ENCODE measurements at places on chromosomes 3 and 15.

GRCh38 chr3:151383956-151384355 lies 597 bp downstream of the P2RY12 start:
- no peak overlapping the region for H3K4me3 ChIP-seq
- no peaks in the 10 kb centered on the region for H3K36me3 ChIP-seq
- H3K27ac ChIP-seq: no peak overlapping the region
- DNase-seq: no peak

DNA sequence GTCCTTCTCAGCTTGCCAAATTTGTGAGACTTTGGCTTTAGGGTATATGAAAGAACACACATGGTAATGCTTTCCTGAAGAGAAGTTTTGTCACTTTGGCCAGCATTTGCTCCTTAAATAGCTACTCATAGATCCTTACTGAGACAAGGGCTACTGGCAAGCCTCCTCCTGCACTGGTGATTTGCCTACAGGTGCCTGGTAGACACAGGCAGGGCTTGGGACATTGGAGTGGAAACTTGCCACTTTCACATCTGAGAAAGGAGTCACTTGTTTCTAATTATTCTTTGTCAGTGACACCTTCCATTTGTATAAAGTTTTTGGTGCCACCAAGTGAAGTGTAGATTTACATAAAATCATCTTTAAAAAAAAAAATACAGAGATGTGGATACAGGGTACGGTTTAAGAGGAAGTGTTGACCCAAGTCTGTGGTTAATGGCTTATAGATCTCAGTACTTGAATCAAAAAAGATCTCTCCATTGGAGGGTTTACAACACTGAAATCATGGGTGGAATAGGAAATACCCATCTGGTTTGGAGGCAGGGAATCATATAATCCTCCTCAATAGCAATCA lies 132.8 kb upstream of the GADL1 start:
- H3K27me3 ChIP-seq: no peaks in the 10 kb centered on the region
- no peaks in the 10 kb centered on the region for H3K4me1 ChIP-seq
- H3K36me3 ChIP-seq: no peaks in the 10 kb centered on the region
- no peak overlapping the region for H3K4me3 ChIP-seq
- H3K27ac ChIP-seq: no peak overlapping the region

GRCh38 chr3:177447938-177448337 lies 250.7 kb upstream of the TBL1XR1 start:
- H3K4me3 ChIP-seq: no peak overlapping the region
- peaks cover 6% of the 10 kb centered on the region for H3K4me1 ChIP-seq
- DNase-seq: peak; percentile 54
- H3K27me3 ChIP-seq: no peaks in the 10 kb centered on the region
- H3K27ac ChIP-seq: no peak overlapping the region
- H3K36me3 ChIP-seq: no peaks in the 10 kb centered on the region

GRCh38 chr15:76863123-76863522 lies 42.0 kb downstream of the SCAPER start:
- no peaks in the 10 kb centered on the region for H3K27me3 ChIP-seq
- DNase-seq: no peak
- H3K4me1 ChIP-seq: no peaks in the 10 kb centered on the region
- H3K27ac ChIP-seq: no peak overlapping the region
- no peaks in the 10 kb centered on the region for H3K36me3 ChIP-seq
- H3K4me3 ChIP-seq: no peak overlapping the region

GRCh38 chr3:19907523-19907922 lies 26.5 kb downstream of the EFHB start:
- no peak overlapping the region for H3K27ac ChIP-seq
- no peaks in the 10 kb centered on the region for H3K4me1 ChIP-seq
- no peak overlapping the region for H3K4me3 ChIP-seq
- H3K36me3 ChIP-seq: no peaks in the 10 kb centered on the region
- H3K27me3 ChIP-seq: no peaks in the 10 kb centered on the region

DNA sequence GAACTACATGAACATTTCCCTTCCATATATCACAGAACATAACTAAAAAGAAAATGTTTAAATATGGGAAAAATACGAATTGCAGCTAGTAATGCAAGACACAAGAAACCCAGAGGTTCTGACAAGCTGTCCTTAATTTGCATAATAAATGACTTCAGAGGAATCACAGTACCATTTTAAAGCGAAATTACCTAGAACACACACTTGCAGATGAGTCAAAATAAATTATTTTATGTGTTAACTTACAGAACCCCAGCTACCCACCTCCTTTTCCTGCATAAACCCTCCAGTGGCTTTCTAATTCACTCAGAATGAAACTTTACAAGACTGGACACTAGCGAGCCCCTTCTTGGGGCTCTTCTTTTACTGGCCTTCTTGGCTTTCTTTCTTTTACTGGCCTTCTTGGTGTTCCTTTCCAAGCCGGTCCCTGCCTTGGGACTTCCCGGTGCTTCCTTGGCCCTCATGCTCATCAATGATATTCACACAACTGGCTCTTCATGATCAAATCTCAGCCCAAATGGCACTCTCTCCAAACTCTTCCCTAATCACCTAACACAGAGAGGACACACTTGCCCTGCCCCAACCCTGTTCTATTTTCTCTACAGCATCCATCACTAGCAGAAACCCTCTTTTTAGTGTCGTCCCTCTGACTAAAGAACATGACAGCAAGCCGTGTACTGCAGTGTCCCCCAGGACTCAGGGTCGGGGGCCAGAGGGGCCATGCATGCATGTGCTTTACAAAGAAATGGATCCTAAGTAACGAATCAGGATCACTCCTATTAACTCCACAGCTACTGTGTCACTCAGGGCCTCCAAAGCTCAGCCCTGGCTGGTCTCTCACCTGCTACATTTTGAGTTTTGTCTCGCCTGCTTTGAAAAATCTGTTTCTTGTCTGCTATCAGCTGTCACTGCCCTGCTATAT lies 4.8 kb downstream of the CHSY1 start:
- peaks cover 4% of the 10 kb centered on the region for H3K36me3 ChIP-seq
- H3K4me3 ChIP-seq: no peak overlapping the region
- no peaks in the 10 kb centered on the region for H3K27me3 ChIP-seq
- H3K4me1 ChIP-seq: peaks cover 11% of the 10 kb centered on the region
- no peak for DNase-seq

GRCh38 chr3:107644631-107645030 lies 121.9 kb downstream of the BBX start:
- no peak overlapping the region for H3K4me3 ChIP-seq
- DNase-seq: peak; percentile 27

- no peaks in the 10 kb centered on the region for H3K36me3 ChIP-seq
- H3K4me1 ChIP-seq: peaks cover 7% of the 10 kb centered on the region
- H3K4me3 ChIP-seq: no peak overlapping the region
- peak overlapping the region; percentile 25 for H3K27ac ChIP-seq
- DNase-seq: peak; percentile 27
These were observed 12.5 kb upstream of the SKIL start for GRCh38 chr3:170344971-170345370.

DNA sequence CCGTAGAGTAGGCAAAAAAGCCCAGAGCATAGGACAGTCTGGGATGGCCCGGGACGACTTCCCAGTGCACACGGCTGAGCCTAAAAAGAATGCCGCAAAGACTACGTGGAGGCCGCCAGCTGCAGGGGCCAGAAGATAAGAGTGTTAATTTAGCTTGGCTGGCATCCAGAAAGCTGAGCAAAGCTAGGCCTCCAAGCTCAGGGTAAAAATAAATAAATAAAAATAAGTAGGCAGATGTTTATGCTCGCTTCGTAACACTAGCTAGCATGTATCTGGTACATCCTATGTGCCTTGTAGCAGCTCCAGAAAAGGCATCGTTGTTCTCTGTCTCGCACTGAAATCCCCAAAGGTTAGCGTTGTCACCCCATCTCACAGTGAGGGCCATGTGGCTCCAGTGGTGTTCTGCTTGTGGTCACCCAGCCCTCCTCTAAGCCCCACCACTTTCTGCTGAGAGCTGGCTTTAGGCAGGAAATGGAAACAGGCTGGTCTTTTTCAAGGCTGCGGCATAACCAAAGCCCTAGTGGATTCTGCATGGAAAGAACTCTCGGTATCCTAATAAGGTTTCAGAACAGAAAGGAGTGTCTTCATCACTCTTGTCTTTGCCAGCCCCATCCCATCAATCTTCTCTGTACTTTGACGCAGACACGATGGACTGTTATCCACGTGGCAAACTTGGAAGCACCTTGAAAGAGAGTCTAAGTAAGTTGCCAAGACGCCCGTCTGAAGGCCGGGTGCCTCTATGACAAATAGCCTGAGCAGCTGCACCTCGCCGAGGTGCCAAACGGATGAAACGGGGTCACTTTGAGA lies 58.1 kb upstream of the MEF2A start:
- H3K27ac ChIP-seq: peak overlapping the region; percentile 73
- H3K4me1 ChIP-seq: peaks cover 32% of the 10 kb centered on the region
- H3K27me3 ChIP-seq: no peaks in the 10 kb centered on the region
- H3K4me3 ChIP-seq: peak overlapping the region; percentile 21

Measured in PC-3 (cell line).